ENCODE measurements at places on chromosomes 6 and 20.

GRCh38 chr6:106308985-106309384, 16.6 kb downstream of the ATG5 start:
- DNase-seq: no peak

DNA sequence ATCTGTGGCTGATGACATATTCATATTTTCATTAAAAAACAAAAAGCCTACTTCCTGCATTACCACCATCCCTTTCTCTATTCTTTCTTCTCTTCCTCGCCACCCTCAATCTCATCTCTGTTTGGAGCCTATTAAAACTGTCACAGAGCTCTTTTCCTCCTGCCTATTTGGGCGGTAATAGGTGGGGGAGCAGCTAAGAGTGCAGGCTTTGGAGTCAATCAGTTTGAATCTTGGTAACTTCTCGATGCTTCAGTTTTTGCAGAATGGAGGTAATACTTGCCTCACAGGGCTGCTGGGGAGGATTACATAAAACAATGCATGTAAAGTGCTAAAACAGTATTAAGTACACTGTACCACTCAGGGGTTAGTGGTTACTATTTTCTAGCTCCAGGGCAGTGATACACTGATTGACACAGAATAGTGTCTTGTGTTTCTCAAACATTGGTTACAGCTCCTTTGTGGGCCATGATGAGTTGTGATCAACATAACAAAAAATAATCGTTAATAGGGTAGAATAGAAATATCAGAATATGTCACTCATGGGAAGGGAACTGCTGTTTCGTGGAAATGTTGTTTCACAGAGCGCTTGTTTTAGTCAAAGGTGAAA, 14.0 kb downstream of the GCLC start:
- DNase-seq: no peak

DNA sequence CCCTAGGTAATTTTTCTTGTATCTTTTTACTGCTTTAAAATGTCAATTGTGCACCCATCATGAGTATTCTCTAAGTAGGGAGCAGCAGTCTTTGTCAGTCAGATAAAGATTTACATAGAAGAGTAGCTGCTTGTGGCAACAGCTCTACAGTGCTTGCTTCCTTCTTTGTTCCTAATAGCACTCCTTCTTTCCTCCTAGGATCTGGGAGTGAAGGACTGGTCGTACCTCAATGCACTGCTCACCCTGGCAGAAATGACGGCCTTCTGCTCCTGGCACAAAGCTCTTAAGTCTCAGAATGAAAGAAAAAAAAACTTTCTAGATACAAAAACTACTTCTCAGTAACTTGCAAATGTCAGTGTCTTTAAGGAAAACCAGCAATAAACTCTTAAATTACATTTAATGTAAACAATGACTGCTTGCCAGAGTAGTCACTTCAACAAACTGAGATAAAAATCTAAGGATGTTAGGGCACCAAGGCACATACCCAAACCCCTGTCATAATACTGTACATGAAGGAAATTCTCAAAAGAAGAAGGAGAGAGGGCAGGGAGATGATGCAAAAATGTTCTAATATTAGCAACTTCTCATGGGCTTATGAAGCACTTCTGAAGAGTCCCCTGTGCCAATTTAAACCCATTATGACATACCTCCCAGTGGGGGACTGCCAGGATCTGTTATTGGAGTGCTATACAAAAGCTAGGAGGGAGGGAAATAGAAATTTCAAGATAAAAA, 34.0 kb downstream of the NCOA6 start:
- DNase-seq: no peak

GRCh38 chr6:2857580-2858337, 16.1 kb upstream of the SERPINB1 start:
- DNase-seq: no peak

DNA sequence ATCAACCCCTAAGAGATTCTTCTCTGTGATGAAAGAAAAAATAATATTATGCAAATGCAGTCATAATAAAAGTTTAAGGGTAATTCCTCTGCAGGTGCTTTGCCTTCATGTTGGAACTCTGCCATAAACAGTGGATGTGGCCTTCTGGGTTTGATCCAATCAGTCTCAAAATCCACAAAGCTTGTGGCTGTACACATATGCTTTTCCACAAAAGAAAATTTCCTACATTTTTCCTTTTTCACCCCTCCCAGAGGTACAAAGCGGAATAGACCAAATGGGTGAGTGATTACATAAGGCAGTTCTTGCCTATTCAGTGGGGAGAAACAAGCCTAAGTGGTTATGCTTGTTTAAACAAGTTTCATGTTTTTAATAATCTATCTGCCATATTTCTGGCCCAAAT, 16.7 kb downstream of the CALHM5 start:
- DNase-seq: no peak

- DNase-seq: no peak
These were observed 93.8 kb upstream of the RNF217 start for GRCh38 chr6:124868481-124868880.

DNA sequence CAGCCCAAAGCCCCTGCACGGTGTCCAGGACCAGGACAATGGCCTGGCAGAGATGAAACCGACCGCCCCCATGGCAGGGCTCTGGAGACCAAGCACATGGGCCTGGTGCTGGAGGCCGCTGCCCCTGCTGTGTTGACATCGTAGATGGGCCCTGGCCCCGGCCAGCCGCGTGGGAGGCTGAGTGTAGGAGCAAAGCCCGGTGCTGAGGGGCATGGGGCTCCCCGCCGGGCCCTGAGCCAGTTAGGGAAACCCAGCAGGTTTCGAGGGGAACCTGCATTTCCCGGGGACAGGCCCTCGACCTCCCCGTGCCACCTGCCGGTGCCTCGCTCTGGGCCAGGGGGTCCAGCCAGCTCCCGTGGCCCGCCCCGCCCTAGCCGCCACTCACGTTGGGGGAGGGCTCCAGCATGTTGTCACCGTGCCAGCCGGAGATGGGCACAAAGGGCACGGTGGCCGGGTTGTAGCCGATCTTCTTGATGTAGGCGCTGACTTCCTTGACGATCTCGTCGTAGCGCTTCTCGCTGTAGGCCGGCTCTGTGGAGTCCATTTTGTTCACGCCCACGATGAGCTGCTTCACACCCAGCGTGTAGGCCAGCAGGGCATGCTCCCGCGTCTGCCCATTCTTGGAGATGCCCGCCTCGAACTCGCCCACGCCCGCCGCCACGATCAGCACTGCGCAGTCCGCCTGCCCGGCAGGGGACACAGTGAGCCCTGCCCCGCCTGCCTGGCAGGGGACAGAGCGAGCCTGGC, 4.3 kb downstream of the EEF1A2 start:
- DNase-seq: no peak

GRCh38 chr6:154236646-154237301, 119.8 kb downstream of the IPCEF1 start:
- no peak for DNase-seq

DNA sequence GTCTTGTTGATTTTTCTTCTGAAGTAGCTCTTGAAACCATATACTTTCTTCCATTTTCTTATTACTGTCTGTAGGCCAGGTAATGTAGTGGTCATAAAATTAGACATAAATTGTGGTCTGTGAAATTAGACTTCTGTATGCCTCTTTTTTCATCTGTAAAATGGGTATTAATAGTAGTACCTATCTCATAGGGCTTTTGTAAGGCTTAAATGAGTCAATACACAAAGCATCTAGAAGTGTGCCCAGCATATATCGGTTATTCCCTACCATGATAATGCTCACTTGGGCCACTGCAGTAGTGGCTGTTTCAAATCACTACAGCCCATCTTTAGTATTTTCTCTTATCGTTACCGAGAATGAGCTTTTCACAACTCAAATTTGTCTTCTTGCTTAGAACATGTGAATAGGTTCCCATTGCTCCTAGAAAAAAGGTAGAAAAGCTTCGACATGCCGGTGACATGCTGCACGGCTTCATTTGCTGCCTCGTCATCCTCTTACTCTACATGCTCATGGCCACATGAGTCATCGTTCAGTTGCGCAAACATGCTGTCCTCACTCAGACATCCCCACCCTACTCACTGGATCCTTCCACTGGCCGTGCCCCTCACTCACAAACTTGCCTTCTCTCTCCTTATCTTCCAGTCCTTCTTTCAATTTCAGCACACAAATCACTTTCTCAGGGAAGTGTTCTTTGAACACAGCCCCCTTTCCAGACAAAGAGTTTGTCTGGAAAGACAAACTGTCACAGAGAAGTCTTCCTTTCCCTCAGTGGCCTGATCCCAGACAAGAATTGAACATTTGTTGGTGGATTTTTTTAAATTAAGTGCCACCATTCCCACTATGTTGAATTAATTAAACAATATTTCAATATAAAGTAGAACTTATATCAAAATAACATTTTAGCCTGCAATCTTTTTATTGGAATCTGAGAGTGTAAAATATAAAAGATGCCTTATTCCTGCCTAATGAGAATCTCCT, 32.2 kb upstream of the ERVFRD-1 start:
- DNase-seq: no peak

DNA sequence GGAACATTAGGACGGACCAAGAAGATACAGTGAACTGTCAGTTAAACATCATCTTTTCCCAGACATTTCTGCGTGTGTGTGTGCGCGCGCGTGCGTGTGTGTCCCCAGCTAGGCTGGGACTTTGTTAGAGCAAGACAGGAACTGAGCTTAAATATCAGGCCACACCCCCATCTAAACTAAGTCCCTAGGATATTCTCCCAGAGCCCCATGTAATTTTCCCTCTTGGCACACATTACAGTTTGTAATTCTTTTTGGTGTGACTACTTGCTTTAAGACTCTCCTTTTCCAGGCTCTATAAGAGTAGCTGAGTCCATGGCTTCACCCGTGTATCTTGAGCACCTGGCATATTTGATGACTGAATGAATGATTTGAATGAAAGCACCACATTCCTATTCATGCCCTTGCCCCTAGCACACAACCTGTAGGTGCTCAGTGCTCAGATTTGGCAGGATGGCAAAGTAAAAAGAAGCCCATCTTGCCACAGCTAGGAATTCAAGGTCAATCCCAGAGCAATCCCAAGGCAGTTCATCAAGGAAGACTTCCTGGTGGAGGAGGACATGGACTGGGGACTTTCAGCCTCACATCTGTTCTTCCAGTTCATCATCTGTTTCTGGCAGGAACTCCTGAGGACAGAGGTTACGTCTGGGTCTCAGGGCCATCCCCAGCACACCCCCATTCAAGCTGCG, 69.2 kb downstream of the MRPL14 start:
- no peak for DNase-seq

GRCh38 chr20:52754366-52754765, 217.8 kb upstream of the TSHZ2 start:
- no peak for DNase-seq

- DNase-seq: peak; percentile 30
These were observed 40.8 kb upstream of the KCNK16 start for GRCh38 chr6:39363280-39363679.

- no peak for DNase-seq
These were observed 47.6 kb downstream of the FIG4 start for GRCh38 chr6:109738667-109739066.

GRCh38 chr6:157542414-157543160, 161.6 kb downstream of the ZDHHC14 start:
- peak; percentile 81 for DNase-seq

- no peak for DNase-seq
These were observed 18.8 kb downstream of the PRR18 start for GRCh38 chr6:166289207-166290060.

GRCh38 chr6:127100510-127101140, 17.8 kb upstream of the RSPO3 start:
- DNase-seq: no peak

- DNase-seq: no peak
These were observed 41.7 kb downstream of the C20orf203 start for GRCh38 chr20:32631933-32632460.

DNA sequence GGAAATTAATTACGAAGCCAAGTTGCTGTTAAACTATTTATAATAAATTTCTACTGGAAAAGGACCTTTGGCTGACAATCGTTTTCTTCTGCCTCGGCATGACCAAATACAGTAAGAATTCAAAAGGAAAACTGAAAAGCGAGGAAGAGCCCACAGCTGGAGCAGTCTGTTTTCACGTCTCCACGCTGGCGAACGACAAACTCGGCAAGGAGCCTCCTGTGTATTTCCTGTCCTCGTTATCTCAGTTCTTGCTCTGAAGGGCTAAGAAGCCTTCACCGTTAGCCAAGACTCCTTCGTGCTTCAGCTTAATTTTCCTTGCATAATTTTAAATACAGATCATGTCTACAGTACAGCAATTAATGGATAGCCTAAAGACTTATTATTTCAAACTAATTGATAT, 214.3 kb upstream of the PLCB4 start:
- DNase-seq: no peak

DNA sequence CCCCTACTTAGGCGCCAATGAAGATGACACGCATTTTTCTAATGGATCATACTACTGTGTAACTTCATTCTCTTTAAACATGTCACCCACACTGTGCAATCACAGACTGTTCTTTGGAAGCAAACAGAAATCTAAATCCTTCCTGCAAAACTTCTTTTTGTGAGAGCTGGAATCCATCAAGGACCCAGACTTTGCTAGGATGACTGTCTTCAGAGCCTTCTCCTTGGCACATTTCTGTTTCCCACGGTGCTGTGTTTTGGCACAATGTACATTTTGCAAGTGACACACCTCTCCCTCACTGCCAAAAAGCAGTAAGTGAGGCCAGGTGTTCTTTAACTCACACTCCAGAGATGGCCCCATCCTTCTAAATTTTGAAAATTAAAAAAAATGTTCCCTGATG, 21.7 kb upstream of the TAGAP start:
- no peak for DNase-seq

- DNase-seq: no peak
These were observed 156.9 kb downstream of the FOXC1 start for GRCh38 chr6:1766654-1767053.

- no peak for DNase-seq
These were observed 105.0 kb downstream of the IBTK start for GRCh38 chr6:82142524-82142923.

DNA sequence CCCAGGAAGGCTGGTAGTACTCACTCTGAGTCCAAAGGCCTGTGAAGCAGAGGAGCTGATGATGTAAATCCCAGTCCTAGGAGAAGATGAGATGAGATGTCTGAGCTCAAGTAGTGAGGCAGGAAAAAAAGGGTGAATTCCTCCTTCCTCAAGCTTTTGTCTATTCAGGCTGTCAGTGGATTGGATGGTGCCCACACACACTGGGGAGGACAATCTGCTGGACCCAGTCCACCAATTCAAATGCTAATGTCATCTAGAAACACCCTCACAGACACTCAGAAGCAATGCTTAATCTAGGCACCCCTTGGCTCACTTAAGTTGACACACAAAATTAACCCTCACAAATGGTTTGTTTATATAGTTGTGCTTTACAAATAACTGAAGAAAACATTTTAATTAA, 94.6 kb downstream of the CD109 start:
- no peak for DNase-seq

DNA sequence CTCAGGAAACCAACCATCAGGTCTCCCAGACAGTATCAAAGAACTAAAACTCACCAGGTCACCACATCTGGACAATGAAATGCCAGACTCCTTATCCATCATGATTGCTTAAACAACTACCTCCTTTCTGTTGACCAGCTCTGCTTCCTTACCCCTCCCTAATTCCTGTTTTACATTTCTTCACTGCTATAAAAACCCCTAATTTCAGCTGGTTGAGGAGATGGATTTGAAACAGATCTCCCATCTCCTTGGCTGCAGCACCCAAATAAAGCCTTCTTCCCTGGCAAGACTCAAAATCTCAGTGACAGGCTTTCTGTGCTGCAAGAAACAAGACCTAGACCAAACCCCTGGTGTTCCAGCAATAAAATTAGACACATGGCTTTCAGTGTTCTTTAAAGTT, 40.3 kb downstream of the MYLK4 start:
- no peak for DNase-seq
